NCI-H460 (cell line): ENCODE measurements at places on chromosomes 6 and 20.

GRCh38 chr20:4102381-4102780 lies 87.0 kb upstream of the RNF24 start:
- DNase-seq = no peak

DNA sequence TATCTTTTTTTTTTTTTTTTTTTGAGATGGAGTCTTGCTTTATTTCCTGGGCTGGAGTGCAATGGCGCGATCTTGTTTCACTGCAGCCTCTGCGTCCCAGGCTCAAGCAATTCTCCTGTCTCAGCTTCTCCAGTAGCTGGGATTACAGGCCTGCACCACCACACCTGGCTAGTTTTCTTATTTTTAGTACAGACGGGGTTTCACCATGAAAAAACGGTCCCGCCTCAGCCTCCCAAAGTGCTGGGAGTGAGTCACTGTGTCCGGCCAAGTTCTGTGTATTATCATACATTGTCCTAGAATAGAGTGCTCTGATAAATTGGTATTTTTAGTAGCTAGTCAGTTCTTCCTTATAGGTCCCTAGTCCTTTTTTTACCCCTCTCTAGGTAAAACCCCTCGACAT lies 2.8 kb downstream of the SNRPC start:
- no peak for DNase-seq

DNA sequence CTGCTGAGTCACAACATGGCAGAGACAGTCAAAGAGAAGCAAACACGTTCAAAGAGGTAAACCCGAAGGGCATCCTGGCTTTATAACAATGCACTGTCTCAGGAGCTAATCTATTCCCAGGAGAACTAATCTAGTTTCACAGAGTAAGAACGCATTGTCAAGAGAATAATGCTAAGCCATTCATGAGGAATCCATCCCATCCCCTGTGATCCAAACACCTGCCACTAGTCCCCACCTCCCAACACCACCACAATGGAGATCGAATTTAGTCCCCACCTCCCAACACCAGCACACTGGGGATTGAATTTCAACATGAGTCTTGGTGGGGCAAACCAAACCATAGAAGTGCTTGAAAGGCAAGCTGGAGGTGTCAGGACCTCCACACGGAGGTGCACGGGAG lies 231.5 kb upstream of the ID4 start:
- DNase-seq = no peak

GRCh38 chr6:80541181-80541580 lies 434.7 kb downstream of the BCKDHB start:
- DNase-seq = no peak

- DNase-seq = no peak
These were observed 394.9 kb upstream of the RGS17 start for GRCh38 chr6:153525998-153526397.

GRCh38 chr6:158405933-158406332 lies 93.7 kb downstream of the TULP4 start:
- no peak for DNase-seq

GRCh38 chr6:33692760-33693158 lies 18.7 kb downstream of the UQCC2 start:
- DNase-seq = no peak

- DNase-seq = no peak
These were observed 2.7 kb downstream of the KCNK16 start for GRCh38 chr6:39319621-39320362.

GRCh38 chr6:46128476-46128875 lies 1.3 kb upstream of the ENPP4 start:
- DNase-seq = no peak

GRCh38 chr6:38171997-38172738 lies 352.6 kb downstream of the ZFAND3 start:
- no peak for DNase-seq

- DNase-seq = no peak
These were observed 9.4 kb downstream of the SNX9 start for GRCh38 chr6:157832250-157832967.

DNA sequence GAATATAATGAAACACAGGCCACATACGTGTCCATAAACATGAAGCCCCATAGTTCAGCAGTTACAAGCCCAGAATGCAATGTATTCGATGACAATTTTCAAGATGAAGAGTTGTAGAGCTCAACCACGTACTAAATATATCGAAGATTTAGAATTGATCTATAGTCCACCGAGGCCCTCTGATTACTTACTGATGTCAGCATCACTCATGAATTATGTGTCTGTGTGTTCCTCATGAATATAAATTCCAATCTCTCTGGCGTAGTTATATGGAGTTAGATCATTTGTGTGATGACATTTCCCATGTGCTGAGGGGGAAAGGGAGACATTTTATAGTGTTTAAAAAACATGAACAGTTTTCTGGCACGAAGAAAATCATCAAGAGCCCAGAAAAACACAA lies 97.5 kb downstream of the PFDN4 start:
- no peak for DNase-seq

- no peak for DNase-seq
These were observed 88.9 kb upstream of the ATXN1 start for GRCh38 chr6:16849988-16850680.

- DNase-seq = no peak
These were observed 92.8 kb downstream of the PRDM1 start for GRCh38 chr6:106178900-106179299.

DNA sequence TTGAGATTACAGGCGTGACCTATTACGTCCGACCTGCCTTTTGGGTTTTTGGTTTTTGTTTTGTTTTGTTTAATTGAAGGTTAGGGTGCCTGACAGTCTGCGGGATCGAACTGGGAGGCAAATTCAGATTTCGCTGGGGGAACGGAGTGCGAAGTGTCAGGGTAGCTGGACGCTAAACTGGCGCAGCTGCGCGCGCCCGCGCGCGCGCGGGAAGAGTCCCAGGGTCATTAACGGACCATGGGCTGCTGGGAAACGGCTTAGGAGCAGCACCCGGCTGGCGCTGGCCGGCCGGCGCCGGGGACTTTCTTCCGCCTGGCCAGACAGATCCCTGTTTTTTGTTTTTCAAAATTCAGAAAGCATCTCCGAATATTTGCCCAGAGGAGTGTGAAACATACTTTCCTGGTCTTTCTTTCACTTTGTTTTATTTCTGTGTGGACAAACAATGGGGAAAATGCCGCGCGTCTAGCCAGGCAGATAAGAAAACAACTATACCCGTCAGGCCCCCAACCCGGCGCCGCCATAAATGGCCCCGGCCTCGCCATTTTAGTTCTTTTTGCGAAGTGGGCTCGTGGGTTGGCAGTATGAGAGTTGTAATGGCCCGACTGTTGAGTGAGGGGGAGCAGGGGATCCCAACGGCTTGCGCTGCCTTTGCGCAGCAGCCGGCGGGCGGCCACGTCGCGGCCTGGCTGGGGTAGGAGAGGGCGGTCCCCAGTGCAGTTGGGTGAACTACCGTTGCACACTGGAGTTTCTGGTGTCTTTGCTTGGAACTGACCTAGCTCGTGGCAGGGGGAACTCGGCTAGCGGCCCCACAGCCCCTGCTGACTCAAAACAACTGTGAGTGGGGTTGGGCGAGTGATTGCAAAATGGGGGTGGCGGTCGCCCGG lies 7.1 kb downstream of the HSPA1B start:
- DNase-seq = peak; percentile 81

DNA sequence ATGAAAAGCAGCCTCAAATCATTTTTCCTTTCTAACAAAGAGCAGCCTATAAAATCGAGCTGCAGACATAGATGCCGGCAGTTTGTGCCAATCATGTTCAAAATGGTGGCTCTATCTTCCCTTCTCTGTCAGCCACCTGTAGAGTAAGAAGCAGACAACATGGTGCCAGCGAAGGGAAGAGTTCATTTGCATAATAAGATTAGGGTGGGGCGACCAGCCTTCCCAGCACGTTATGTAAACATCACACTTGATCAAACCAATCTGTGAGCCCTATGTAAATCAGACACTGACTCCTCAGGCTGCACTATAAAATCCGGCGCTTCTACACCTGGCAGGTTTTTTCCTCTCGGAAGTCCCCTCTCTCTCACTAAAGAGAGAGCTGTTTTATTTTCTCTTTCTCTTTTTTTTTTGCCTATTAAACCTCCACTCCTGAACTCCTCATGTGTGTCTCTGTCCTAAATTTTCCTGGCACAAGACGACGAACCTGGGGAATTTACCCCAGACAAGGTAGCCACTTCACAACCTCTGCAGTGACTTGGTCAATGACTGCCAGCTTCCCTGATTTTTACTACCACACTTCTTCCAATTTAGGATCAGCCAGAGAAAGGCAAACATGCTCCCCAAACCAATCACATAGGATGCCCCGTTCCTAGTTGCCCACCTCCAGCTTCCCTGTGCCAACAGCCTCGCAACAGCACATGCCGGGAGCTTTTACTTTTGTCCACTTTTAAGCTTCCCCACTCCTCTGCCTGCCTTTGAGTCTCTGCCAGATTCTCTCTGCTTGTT lies 12.9 kb downstream of the TPMT start:
- DNase-seq = no peak
